Activated CD4-positive, alpha-beta T cell treated with anti-CD3 and anti-CD28 coated beads, Interleukin-2, amount 50 U/mL, for 48 hours (primary cell): ENCODE measurements at places on chromosomes 5 and 9.

GRCh38 chr5:180817893-180818674 lies 15.5 kb upstream of the MGAT1 start:
- no peak for DNase-seq

GRCh38 chr9:105431424-105432246 lies 16.2 kb upstream of the FSD1L start:
- no peak for DNase-seq

- DNase-seq: no peak
These were observed 14.4 kb upstream of the SLC46A2 start for GRCh38 chr9:112905084-112905483.

DNA sequence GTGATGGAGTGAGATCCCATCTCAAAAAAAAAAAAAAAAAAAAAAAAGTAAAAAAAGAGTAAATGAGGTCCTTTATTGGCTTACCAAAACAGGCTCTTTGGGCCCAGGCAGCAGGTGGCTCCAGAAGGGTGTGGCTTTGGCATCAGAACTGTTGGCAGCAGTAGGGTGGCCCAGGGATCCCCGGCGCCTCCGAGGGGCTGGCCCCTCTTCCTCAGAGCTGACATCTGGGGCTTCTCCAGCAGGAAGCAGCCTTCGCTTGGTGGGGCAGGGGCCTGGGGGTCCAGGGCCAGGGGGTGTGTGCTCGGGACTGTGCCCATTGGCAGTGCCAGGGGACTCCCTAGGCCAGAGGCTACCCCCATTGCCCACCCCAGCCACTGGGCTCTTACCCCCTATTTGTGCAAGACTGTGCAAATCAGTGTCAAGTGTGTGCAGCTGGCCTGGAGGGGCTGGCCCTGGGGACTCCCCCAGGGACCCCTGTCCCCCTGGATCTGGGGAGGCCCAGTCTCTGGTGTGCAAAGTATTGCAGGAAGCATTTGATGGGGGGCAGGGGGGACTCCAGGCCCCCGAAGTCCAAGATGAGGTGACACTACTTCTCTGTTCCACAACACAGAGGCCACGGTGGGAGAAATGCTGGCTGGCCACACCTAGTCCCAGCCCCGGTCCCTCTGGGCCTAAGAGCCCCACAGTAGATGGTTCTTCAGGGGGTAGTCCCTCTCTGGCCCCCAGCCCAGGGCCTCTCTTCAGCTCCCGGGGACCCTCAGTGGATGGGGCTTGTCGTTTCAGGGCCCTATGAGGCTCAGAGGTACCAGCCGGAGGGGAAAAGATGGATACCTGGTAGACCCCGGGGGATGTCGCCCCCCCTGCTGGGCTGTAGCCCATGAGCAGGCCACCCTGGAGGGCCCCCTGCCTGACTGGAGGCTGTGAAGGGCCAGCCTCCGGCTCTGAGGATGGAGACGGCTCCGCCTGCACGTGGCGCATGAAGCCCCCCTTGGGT lies 4.7 kb upstream of the STOML2 start:
- no peak for DNase-seq

GRCh38 chr5:23289162-23289561 lies 218.2 kb upstream of the PRDM9 start:
- no peak for DNase-seq
